ENCODE measurements at places on chromosomes 4 and X. TPM values are rescaled to one million over a fixed set of nuclear protein-coding genes. Genes with fewer than 3 reads are reported as not detected.

GRCh38 chr4:102259702-102260101, 85.6 kb downstream of the SLC39A8 start:
- no peak for DNase-seq

GRCh38 chrX:88284844-88285243, 462.2 kb upstream of the CPXCR1 start:
- DNase-seq: no peak

- DNase-seq: no peak
Measured at GRCh38 chr4:115213716-115214115, 100.3 kb upstream of the NDST4 start.

DNA sequence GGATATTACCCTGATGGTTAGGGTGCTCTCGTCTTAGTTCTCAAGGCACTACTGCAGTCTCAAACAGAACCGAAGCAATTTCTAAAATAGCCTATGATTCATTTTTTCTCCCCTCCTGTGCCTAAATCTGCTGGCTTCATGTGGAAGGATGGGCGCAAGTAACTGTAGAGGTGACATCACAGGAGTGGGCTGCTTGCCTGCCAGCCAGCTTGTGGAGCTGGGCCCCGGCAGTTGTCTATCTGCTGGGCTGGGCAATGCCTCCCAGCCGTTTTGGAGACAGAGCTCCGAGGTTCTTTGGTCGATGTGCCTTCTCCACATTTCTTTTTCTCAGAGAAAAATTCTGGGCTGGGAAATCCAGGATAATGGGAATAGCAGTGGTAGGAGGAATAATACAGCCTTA, 34.3 kb upstream of the CITED1 start:
- no peak for DNase-seq

DNA sequence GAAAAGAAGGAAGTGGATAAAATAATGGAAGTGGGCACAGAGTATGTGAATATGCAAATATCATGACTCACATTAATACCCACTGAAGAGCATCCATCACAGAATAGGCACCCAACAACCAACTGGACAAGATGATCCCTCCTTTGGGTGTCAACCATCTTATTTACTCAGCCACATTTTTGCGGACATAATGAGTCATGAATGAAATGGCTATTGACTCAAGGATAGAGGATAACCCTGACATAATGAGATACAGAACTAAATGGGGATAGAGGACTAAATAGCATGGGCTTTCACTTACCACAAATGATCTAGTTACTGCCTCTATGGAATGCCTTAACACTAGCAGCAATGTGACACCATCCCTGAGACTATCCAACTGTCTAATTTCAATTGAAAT, 224.7 kb downstream of the ANTXR2 start:
- DNase-seq: no peak

DNA sequence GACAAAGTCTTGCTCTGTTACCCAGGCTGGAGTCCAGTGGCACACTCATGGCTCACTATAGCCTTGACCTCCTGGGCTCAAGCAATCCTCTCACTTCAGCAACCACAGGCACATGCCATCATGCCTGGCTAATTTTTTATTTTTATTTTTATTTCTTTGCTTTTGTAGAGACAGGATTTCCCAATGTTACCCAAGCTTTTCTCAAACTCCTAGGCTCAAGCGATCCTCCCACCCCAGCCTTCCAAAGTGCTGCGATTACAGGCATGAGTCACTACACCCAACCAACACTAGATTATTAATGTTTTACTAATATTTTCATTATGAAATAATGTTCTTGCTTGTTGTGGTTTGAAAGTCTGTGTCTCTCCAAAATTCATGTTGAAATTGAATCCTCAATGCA, 5.2 kb upstream of the ACTRT1 start:
- no peak for DNase-seq

- DNase-seq: no peak
Measured at GRCh38 chrX:25105221-25105620, 89.5 kb upstream of the ARX start.

GRCh38 chr4:55352726-55353125, 6.7 kb downstream of the SRD5A3 start:
- no peak for DNase-seq

DNA sequence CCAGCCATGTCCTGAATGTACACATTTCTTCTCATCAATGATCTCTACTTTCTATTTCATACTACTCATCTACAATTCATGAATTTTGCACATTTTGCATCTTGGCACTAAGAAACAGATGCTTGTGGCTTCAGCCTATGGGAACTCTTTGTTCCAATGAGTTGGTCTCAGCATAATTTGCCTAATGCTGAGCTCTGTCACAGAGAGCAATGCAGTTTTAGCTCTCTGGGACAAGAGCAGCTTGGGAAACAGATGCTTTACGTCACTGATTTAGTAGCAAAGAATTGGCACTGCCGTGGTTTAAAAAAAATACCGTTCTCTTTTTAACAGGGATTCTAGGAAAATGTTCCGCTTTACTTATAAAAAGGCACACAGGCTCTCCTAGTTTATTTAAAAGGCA, 162.4 kb downstream of the WDFY3 start:
- DNase-seq: no peak

DNA sequence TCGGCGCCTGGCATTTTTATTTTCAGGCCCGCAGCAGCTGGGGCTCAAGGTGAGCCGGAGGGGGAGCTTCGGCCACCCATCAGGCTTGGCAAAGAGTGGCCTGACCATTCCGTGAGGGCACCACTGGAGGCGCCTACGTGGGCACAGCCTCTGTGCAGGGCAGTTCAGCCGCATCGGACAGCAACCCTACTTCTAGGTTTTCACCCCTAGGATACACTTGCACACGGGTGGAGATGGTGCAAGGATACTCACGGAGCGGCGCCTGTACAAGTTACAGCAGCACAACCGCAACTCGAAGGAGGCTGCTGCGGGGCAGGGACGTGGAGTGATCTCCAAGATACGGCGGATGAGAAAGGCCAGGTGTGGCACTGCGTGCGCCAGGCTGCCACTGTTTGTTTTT, 10.8 kb downstream of the HCFC1 start:
- no peak for DNase-seq

GRCh38 chrX:84909151-84909550, 94.5 kb upstream of the APOOL start:
- DNase-seq: no peak

- DNase-seq: no peak
Measured at GRCh38 chr4:122602277-122603142, 18.4 kb downstream of the IL21 start.

- no peak for DNase-seq
Measured at GRCh38 chr4:4889781-4890180, 30.3 kb downstream of the MSX1 start.

- peak; percentile 56 for DNase-seq
Measured at GRCh38 chrX:152904151-152905080, 6.5 kb downstream of the ZNF185 start.

- DNase-seq: no peak
Measured at GRCh38 chrX:56763556-56764152, 34.6 kb downstream of the NBDY start.

DNA sequence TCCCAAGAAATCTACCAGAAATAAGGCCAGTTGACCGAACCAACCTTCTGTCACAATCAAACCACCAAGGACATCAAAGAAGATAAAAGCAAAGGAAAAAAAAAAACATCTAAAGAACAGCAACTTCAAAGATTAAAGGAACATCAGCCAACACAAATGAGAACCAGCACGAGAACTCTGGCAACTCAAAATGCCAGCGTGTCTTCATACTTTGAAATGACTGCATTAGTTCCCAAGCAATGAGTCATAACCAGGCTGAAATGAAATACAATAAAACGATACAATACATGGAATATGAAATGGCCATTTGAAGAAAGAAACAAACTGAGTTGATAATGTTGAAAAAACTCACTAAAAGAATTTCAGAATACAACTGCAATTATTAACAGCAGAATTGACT, 611.6 kb upstream of the GRIA3 start:
- no peak for DNase-seq

DNA sequence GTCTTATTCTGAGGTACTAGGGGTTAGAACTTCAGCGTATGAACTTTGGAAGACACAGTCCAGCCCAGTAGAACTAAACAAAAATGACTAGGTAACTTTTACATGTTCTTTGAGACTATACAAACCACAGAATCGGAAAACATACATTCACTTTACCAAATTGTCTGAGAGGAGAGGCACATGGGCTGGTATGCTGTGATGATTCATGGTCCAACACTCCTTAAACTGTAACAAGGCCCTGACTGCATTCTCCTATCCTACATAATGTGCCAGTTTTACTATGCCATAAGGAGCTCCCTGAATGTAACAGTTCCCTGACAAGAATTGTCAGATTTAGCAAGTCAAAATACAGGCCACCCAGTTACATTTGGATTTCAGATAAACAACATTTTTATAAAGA, 640.0 kb downstream of the RAB28 start:
- no peak for DNase-seq

- no peak for DNase-seq
Measured at GRCh38 chr4:58301376-58301999, 1191.3 kb upstream of the IGFBP7 start.

GRCh38 chr4:1994938-1995337, 13.8 kb downstream of the NELFA start:
- no peak for DNase-seq

DNA sequence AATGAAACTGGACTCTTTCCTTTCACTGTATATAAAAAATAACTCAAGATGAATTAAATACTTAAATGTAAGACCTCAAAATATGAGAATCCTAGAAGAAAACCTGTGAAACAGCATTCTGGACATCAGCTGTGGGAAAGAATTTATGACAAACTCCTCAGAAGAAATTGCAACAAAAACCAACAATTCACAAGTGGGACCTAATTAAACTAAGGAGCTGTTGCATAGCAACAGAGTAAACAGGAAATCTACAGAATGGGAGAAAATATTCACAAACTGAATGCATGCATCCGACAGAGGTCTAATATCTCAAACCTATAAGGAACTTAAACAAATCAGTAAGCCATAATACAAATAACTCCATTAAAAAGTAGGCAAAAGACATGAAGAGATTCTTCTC, 851.7 kb upstream of the PCDH10 start:
- DNase-seq: no peak

DNA sequence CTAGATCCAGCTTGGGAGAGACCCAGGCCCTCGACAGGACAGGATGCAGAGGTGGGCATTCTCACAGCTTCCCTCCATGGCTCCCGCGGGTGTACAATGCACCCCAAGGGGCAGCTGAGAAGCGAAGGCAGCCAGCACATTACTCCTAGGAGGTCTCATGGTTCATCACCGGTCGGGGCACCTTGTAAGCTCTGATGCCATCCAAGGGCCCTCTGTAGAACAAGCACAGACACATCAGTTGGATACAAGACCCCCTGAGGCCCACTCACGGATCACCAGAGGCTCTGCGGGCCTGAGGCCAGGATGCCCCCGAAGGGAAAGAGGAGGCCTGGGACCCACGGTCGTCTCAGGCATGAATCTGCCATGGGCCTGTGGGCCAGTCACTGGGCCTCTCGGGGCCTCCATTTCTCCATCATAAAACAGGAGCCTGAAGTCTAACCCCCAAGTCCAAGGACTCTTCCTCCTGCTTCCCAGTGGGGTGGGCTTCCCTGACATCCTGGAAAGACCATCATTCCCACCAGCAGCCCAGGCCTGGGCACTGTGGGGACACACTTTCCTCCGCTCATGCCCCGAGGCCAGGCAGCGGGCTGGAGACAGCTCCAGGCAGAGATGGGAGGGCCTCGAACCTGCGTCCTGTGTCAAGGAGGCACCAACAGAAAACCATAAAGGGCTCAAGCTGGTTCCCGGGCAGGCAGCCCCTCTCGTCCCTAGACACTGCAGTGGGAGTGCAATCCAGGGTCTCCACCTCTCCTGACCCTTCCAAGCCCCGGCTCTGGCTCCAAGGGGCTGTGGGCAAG, 20.1 kb downstream of the HMX1 start:
- peak; percentile 23 for DNase-seq

- DNase-seq: no peak
Measured at GRCh38 chrX:106783716-106784115, 18.8 kb upstream of the TBC1D8B start.

DNA sequence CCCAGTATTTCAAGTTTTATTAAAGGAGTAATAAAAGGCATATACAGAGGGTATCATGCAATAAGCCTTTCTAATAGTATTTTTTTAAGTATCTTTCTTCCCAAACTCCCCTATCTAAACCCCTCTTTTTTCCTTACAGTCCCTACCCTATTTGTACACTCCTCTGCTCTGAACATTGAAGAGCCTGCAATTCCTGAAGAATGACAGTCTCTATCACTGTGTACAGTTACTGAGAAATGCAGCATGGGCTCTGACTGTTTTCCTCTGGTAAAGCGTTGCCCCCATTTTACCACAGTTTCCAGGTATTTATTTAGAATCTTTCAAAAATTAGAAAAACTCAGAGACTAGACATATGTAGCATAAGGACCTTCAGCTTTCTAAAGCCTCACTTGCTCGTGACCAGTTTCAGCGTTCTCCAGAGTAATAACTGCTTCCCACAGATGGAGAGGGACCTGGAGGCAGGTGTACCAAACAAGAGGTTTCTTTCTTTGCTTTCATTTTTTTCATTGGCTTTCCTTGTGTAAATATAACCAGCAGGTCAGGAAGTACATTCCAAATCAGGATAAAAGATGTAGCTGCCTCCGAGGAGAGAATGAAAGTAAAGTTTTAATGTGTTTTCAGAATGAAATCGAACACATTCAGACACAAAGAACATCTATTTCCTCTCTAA, 230.8 kb downstream of the CFAP299 start:
- no peak for DNase-seq

DNA sequence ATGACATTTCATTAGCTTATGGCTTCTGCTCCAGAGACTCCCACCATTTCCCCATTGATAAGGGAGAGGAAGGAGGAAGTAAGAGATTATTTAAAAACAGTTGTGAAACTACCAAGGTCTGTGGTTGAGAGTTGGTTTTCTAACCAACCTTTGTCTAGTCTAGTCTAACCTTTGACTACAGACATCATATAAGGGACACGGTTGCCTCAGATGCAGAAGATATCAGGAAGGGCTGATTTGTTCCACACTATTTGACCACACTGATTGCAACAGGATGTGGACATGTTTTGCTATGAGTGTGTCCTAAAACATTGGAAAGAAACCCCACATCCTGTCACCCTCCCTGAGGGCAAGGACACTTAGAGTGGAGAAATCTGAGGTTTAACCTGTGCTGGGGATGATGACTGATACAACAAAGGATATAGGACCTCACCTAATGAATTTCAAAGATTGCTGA, 53.0 kb downstream of the COQ2 start:
- no peak for DNase-seq

DNA sequence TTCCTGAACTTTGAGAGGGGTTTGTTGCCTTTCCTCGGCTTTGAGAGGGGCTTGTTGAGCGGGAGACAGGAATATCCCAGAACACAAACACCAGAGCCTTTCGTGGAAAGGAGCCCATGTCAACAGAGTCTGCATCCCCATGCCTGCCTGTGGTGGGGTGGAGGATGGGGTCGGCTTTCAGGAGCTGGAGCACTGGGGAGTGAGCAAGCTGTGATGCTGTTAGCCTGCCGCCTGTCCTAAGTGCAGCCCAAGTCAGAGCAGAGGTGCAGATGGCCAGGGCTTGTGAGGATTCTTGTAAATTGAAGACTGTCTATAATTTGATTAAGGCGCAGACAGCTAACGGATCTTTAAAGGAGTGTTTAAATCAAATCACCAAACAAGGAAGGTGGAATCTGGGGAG, 103.3 kb upstream of the ANK2 start:
- DNase-seq: no peak

CYTL1 gene
- total RNA-seq: not detected

NIPAL1 gene
- total RNA-seq: 0.43 TPM

FRG2 gene
- not detected for total RNA-seq

LAGE3 gene
- total RNA-seq: 18.0 TPM

TCEAL2 gene
- total RNA-seq: 0.27 TPM

SHROOM2 gene
- 0.70 TPM for total RNA-seq

FDCSP gene
- not detected for total RNA-seq

PAK3 gene
- 0.35 TPM for total RNA-seq

VCX gene
- not detected for total RNA-seq

TCEAL7 gene
- 1.7 TPM for total RNA-seq

ZCCHC18 gene
- 0.65 TPM for total RNA-seq

All from Right ventricle myocardium superior (tissue), 1 donor.